ENCODE measurements at places on chromosomes 4 and X.

GRCh38 chr4:188190461-188190860 is 51.2 kb downstream of the TRIML1 start:
- no peak for DNase-seq

DNA sequence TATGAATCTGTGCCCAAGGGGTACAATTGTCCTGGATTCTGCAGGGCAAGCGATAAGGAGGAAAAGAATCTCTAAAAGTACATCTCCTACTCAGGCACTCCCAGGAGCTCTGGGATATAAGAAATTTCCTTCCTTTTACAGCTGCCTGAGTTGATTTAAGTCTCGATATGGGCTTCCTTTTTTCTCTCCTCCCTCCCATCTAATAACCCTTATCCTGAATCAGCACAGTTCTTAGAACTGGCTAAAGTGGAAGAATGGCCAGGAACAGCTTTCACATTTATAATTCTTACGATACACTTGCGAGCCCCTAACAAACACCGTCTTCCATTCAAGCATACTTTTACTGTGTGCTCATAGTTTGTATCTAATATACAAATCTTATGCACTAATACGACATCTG is 21.2 kb downstream of the LRP2BP start:
- no peak for DNase-seq

GRCh38 chrX:139382529-139382928 is 148.0 kb upstream of the F9 start:
- DNase-seq = no peak

DNA sequence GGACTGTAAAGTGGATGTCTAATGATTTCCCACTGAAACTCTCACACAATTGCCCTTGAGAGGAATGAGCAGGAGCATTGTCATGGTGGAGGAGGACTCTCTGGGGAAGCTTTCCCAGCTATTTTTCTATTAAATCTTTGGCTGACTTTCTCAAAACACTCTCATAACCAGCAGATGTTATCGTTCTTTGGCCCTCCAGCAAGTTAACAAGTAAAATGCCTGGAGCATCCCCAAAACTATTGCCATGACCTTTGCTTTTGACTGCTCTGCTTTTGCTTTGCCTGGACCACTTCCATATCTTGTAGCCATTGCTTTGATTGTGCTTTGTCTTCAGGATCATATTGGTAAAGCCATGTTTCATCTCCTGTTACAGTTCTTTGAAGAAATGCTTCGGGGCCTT is 120.2 kb upstream of the PDE5A start:
- no peak for DNase-seq

GRCh38 chr4:60655356-60655755 is 544.8 kb upstream of the ADGRL3 start:
- no peak for DNase-seq

- peak; percentile 6 for DNase-seq
Observed at GRCh38 chr4:3766036-3766784, at the start of gene ADRA2C. Gene ADRA2C, plus strand, starts transcription at chr4:3766385. Its CDS starts 222 bp downstream, at chr4:3766607.

GRCh38 chr4:112153211-112153791 is 8.0 kb downstream of the FAM241A start:
- no peak for DNase-seq

GRCh38 chr4:86338989-86339388 is 20.9 kb downstream of the MAPK10 start:
- peak; percentile 88 for DNase-seq

- DNase-seq = no peak
Observed at GRCh38 chrX:133559909-133560308, 144.6 kb upstream of the GPC4 start.

DNA sequence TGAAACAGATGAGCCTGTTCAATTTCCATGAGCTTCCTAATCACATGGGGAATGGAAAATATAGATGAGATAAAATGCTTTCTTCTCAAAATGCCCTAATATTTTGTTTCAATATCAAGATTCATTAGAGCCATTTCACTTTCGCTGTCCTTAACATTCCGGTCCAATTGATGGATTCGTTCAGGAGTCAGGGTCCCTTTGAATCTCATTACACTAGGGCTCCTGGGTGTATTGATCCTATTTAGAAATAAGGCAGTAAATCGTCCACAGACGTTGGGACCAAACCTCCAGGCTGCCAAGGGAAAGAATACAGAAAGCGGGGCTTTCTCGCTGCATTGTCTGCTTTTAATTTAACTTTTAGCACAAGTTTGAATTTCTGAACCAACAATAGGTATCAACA is 20.6 kb upstream of the CRMP1 start:
- DNase-seq = no peak

- DNase-seq = peak; percentile 81
Observed at GRCh38 chrX:140762061-140762460, 52.5 kb downstream of the LINC00632 start.

DNA sequence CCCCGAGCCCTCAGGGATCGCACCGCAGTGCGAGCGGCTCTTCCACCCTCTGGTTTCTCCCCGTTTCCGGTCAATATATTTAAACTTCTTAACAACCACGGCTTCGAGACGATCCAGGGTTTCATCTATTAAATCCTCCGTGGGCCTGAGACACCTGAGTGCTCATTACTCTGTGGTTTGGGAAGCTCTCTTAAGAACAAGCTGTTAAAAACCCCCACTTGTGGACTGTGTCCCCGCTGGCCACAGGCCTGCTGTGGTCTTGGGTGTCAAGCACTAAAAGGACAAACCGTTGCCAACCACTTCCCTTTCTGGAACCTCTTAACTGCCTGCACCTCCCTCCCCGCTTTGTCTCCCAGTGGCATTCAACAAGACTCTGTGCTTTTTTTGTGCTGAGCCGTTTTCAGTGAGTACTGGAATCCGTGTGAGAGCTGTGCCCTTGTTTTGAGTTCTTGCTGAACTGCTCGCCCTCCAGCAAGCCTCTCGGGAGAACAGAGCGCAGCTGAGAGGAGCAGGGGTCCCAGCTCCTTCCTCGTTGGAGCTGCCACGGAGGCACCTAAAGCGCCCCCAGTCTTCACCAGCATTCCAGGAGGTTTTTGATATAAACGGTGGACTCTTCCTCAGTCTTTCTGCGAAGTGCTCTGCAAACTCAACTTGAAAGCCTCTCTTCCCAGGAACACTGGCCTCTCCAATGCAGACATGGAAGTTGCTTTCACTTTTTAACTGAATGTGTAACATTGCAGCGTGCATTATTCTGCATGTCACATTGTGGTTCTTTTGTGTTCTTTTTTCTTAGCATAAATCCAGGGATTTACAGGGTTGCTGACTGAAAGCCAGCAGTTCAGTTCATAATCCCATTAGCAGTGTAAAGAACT is 691 bp upstream of the IGFBP7 start:
- peak; percentile 83 for DNase-seq

GRCh38 chr4:156568484-156568883 is 403.1 kb downstream of the PDGFC start:
- DNase-seq = no peak

DNA sequence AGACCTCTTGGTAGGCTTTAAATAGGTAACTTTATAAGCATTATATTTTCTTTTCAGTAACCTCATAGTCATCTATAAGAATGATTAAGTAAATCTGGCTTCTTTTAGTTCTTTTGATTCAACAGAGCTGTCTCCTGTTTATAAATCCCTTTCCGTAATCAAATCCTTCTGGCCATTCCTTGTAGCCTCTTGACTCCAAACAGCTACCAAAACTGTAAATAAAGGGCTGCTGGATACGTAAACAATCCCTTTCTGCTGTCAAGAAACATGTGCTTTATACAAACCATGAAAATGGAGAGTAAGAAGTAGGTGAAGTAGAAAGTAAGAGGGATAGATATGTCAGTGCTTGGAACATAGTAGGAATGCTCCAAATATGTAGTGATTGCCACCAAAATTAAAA is 183.2 kb upstream of the CASK start:
- no peak for DNase-seq
